NCI-H1436 treated with DMSO at 0.1 percent for 48 hours (cell line): ENCODE measurements at places on chromosomes 6 and 20.

GRCh38 chr6:136607204-136607931 lies 57.1 kb upstream of the MAP7 start:
- peak; percentile 28 for DNase-seq

- DNase-seq, result no peak
These were observed 15.3 kb downstream of the FARS2 start for GRCh38 chr6:5276581-5276980.

- no peak for DNase-seq
These were observed 55.9 kb upstream of the SOX4 start for GRCh38 chr6:21537637-21538036.

DNA sequence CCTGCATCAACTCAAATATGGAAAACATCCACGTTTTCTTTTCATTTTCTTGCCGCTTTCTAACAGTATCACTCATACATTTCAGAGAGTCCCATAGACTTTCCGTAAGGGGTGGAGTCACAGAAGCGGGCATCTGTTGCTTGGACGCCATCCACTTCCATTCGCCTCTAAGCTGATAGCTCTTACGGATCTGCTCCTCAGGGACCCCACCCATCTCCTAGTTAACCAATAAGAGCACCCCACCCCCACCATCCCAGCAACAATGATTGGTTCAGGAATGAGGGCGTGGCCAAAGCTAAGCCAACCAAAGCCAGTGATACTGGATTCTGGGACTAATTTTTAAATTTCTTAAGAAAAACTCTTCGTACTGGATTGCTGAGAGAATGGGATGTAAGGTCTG lies 42.4 kb downstream of the SLC2A10 start:
- DNase-seq, result no peak

GRCh38 chr6:166772518-166772917 lies 145.5 kb upstream of the RPS6KA2 start:
- DNase-seq, result no peak

- DNase-seq, result no peak
These were observed 38.3 kb upstream of the PKIB start for GRCh38 chr6:122571888-122572287.

- no peak for DNase-seq
These were observed 43.1 kb downstream of the RBM38 start for GRCh38 chr20:57434390-57434700.

GRCh38 chr6:92507552-92507951 lies 911.8 kb downstream of the EPHA7 start:
- no peak for DNase-seq

GRCh38 chr20:19996222-19996621 lies 20.9 kb upstream of the NAA20 start:
- DNase-seq, result no peak

- DNase-seq, result no peak
These were observed 47.4 kb downstream of the HLA-DPB1 start for GRCh38 chr6:33123181-33123580.

DNA sequence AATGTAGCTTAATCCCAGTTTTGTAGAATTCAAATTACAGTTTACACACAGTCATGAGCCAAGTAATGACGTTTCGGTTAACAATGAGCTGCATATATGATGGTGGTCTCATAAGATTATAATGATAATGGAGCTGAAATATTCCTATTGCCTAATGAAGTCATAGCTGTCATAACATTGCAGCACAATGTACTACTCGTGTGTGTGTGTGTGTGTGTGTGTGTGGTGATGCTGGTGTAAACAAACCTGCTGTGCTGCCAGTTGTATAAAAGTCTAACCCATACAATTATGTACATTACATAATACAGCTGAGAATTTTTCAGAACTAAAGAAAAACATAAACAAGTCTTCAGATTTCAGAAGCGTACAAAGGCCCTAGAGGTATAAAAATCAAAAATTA lies 66.7 kb upstream of the ARID1B start:
- DNase-seq, result no peak

DNA sequence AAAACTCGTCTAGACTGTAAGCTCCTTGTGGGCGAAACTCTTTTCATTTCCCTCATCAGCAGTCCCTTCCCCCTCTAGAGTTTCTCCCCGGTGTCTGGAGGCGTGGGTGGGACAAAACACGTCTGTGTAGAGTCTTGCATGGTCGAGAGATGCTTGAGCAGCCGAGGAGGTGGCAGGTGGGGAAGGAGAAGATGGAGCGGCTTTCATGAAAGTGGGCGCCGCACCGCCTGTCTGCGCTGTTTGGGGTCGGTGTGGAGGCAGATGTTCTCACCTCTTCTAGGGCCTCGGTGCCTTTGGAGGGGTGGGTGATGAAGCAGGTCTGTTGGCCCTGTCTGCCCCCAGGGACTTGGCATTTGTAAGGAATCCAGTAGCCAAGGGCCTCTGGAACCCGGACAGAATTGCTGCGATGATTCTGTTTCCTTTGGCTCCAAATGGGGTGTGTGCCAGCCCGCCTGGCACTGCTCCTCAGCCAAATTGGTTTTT lies 1.2 kb downstream of the BRPF3 start:
- no peak for DNase-seq

GRCh38 chr20:47816487-47817451 lies 31.5 kb upstream of the SULF2 start:
- no peak for DNase-seq
